ENCODE measurements at places on chromosomes 3 and 15.
A peak's percentile ranks its signal among the peaks of the same experiment; 100 is the strongest.

- no peak for DNase-seq
These were observed 224.1 kb downstream of the TPRG1 start for GRCh38 chr3:189395825-189396224.

- no peak for DNase-seq
These were observed 8.5 kb downstream of the HTR3D start for GRCh38 chr3:184040010-184040409.

DNA sequence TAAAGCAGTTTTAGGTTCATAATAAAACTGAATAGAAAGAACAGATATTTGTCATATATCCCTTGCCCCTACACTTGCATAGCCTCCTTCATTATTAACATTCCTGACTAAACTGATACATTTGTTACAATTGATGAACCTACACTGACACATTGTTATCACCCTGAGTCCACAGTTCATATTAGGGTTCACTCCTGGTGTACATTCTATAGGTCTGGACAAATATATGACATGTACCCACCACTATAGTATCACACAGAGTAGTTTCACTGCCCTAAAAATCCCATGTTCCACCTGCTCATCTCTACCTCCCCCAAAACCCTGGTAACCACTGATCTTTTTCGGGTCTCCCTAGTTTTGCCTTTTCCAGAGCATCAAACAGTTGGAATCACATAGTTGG is 13.8 kb downstream of the DCBLD2 start:
- no peak for DNase-seq

GRCh38 chr3:155809181-155809580 is 3.1 kb upstream of the C3orf33 start:
- DNase-seq: no peak

DNA sequence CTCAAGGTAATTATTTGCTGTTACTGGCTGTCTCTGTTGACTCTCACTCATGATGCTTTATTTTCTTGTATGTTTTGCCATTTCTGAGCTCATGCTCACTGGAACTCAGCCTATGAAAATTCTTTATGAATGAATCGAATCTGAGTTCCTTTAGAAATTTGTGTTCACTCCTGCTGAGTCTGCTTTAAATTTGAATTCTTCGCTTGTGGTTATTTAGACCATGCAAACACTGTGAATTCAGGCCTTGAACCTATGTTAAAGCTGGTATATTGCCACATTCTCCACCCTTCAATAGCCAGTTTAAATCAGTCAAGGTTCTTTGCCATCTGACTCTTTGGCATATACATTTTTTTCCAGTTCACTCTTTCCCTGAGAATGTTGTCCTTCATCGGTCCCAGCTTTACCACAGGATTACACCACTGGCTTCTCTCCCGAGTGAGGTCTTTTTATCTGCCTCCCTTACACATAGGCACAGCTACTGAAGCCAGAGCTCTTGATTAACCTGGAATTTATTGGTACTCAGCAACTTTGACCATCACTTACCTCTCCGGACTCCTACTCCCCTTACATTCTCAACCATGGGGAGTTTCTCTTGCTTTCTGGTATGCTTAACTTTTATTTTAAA is 400.6 kb downstream of the VPS13C start:
- DNase-seq: no peak

GRCh38 chr15:90287101-90287500 is 21.6 kb downstream of the NGRN start:
- DNase-seq: no peak

DNA sequence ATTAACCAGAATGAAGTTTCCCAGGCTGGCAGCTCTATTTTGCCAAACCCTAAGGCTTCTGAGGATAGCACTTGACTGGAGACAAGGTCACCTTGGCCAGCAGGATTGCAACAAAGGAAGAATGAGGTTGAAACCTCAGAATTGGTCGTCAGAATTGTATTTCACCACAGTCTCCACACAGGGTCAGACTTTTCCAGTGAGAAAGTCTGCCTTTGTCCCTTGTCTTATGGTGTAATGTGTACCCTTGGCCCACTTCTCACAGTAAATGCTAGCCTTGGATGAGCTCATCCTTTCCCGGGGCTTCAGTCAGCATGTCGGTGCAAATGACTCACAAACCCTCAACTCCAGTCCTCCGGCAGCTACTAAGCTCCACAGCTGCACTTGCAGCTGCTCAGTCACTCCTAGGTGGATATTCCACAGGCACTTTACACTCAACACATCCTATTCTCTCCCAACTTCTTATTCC is 19.7 kb downstream of the SSR3 start:
- DNase-seq: peak; percentile 23

DNA sequence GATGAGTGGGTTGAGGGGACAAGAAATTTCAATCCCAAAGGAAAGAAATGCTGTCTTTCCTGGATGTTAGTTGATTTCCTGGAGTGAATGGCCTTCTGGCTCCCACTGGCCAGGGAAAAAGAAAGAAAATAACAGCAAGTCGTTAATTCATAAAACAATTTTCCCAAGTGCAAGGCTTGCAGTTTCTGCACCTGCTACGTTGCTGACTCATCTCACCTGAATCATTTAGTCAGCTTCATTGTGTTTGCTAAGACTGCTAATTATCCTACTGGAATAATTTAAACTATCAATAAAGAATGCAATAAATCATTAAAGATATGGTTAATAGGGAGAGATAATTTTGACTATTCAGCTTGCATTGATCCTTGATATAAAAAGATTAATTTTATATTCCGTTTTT is 387.6 kb downstream of the ROBO2 start:
- no peak for DNase-seq

DNA sequence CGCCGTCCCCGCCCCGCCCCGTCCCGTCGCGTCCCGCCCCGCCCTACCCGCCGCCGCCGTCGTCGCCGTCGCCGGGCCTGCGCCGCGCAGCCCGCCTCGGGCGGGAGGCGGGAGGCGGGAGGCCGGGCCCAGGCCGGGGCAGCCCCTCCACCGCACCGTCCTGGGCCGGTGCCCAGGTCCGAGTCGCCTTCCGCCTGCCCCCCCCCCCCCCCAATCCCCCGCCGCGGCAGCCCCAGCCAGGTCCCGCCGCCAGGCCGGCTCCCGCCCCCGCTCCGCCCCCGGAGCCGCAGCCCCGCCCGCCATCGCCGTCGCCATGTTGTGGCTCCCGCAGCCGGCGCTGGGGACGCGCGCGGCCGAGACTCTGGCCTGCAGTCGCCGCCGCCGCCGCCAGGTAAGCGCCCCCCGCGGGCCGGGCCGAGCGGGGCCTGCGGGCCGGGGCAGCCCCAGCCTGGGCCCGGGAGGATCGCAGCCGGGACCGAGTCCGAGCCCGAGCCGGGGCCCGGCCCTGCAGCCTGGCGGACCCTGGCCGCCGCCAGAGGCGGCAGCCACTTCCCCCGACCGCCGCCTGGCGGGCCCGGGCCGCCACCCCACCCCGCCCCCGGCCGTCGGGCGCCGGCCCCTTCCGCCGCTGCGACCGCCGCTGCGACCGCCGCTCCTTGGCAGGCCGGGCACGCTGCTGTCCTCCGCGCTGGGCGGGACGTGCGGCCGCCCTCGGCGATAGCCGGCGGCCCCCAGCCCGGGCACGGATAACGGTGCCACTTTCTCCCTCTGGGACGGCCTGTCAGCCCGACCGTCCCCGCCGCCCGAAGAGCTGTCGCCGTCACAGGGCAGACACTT is at the start of gene ZNF592:
TSS of gene ZNF592 (plus strand) at position 319 of the 837 bp plus-strand sequence. CDS start 34,084 bp downstream, outside the sequence.
- DNase-seq: peak; percentile 83

DNA sequence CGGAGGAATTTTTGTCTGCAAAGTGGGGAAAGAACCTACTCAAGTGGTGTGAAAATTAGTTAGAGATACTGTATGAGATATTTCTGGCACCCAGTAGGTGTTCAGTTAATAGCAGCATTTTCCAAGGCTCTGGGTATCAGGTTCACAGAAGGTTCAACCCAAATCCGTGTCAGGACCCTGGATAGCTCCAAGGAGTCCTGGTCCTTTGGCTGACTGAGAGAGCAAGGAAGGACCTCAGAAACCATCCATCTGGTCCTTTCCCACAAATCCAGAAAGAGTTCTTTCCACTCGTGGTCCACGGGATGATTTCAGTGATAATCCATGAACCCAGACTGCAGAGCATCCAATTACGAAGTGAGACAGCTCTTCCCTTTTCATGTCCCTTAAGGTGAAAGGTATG is 51.4 kb downstream of the SLC6A11 start:
- no peak for DNase-seq

DNA sequence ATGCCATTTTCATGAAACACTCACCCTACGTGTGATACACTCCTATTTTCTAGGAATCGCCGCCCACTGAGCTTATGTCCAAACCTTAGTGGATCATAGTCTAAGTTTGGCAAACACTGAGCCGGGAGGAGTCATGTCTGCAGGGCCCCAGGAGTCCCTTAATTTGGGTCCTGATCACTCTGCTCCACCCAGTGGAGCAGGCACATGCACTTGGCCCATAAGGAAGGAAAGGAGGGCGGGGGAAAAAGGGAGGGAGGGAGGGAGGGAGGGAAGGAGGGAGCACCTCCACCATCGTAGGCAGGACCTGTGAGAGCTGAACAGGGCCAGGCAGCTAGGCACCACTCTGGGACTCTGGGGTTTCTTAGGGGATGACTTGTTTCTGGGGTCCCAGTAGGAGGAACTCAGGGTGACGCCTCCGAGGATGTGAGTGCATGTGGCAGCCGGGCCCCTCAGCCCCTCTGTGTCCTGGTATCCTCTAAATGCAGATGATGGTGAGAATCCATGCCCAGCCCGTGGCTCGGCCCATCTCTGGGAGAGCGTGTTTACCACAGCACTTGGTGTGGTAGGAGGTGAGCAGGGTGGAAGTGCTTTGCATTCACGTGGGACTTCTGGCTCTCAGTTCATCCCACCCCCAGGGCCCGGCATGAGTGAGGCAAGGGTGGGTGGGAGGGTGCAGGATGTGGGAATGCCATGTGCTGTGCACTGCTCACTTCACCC is 109.4 kb downstream of the KLF13 start:
- peak; percentile 56 for DNase-seq

DNA sequence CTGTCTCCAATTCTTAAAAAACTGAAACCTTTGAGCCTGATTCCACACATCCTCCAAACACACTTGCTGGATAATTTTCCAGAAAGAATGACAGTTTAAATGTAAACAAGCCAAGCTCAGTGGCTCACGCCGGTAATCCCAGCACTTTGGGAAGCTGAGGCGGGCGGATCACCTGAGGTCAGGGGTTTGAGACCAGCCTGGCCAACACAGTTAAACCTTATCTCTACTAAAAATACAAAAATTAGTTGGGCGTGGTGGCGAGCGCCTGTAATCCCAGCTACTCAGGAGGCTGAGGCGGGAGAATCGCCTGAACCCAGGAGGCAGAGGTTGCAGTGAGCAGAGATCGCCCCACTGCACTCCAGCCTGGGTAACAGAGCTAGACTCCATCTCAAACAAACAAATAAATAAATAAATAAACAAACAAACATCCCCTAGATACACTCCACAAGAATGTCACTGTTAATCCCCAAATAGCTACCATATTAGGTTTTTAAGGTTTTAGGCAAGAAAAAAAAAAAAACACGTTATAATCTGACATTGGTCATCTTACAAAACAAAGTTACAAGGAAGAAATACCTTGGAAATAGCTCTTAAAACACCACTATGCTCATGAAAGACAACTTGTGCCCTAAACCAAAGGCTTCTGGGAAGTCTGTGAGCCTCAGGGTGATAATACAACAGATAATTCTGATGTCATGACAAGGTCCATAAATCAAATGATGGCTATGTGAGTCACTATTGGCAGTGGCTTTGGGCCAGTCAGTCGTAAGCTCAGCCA is 13.2 kb downstream of the TNIK start:
- DNase-seq: no peak

DNA sequence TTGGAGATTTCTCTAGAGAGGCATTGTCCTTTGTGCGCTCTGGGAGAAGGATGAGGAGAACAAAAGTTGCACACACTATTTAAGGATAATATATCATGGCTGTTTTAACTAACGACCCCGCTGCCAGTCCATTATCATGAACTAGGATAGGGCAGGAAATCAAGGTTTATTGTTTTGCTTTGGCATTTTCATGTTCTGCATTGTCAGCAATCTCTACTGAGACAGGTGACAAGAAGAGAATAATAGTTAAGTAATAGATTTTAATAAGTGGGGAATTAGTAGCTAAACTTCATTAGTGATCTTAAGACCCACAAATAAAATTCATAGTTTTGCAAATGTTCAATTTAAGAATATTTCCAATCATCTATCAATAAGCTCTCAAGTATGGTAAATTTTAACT is 20.6 kb upstream of the GMNC start:
- no peak for DNase-seq

DNA sequence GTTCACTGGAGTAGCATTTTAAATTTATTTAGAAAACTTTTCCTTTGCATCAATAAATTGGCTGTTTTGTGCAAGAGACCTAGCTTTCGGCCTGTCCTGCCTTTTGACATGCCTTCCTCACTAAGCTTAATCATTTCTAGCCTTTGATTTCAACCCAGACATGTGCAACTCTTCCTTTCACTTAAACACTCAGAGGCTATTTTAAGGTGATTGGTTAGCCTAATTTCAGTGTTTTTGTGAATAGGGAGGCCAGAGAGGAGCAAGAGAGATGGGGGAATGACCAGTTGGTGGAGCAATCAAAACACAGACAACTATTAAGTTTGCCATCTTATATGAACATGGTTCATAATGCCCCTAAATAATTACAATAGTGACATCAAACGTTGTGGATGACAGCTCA is 333.4 kb downstream of the SLC9A9 start:
- DNase-seq: no peak

DNA sequence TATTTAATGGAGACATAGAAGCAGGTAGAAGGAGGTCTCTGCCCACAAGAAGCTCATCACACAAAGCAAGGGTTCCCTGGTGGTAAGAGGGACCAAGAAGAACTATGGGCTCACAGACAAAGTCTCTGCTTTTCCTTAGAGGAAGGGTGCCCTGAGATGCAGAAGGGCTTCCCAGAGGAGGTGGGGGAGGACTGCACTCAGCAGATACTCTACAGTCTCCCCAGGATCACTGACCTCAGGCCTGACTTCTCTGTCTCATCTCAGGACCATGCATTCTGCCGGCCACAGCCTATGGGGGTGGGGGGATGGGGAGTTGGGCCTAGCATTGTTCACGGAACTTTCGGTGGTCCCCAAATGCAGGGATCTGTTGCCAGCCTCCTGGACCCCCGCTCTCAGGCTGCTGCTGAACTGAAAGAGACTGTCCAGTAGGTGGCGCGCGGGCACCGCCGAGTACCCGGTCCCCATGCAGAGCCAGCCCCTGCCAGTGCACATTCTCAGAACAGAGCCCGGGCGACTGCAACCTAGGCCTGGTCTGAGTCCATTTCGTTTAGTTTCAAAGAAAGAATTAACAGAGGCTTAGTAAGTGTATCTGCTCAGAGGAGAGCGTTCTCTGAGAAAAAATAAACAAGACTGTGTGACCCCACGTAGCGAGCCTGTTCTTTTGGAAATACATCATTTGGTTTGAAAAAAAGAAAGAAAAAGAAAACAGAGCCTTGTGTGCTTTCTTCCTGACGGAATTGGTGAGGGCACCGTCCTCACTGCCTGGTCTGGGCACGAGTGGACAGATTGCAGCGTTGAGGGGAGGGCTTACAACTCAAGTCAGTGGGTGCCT is 74.1 kb downstream of the LRTM1 start:
- DNase-seq: peak; percentile 70

- DNase-seq: no peak
These were observed 91.5 kb downstream of the ITPR1 start for GRCh38 chr3:4584456-4585249.

GRCh38 chr3:155423526-155424322 is 130.2 kb upstream of the STRIT1 start:
- no peak for DNase-seq

GRCh38 chr15:101308604-101309435 is 13.8 kb upstream of the SNRPA1 start:
- no peak for DNase-seq

GRCh38 chr3:190048932-190049441 is 71.7 kb downstream of the P3H2 start:
- no peak for DNase-seq

Data from colonic mucosa (tissue), 4 donors.